ENCODE measurements at places on chromosomes 7 and 10. TPM values are rescaled to one million over a fixed set of nuclear protein-coding genes. Genes with fewer than 3 reads are reported as not detected.

Gene GCK
- 0.25 TPM for total RNA-seq

Gene CADPS2
- 21.7 TPM for total RNA-seq

Gene PDK4
- 3.2 TPM for total RNA-seq

Gene CCDC3
- total RNA-seq: 21.1 TPM

Gene MTURN
- total RNA-seq: 17.3 TPM
